Hematopoietic multipotent progenitor cell treated with erythropoietin and hydrocortisone succinate and interleukin-3 and kit ligand, for 6 days (in vitro differentiated cells): ENCODE measurements at places on chromosomes 1 and 21.

DNA sequence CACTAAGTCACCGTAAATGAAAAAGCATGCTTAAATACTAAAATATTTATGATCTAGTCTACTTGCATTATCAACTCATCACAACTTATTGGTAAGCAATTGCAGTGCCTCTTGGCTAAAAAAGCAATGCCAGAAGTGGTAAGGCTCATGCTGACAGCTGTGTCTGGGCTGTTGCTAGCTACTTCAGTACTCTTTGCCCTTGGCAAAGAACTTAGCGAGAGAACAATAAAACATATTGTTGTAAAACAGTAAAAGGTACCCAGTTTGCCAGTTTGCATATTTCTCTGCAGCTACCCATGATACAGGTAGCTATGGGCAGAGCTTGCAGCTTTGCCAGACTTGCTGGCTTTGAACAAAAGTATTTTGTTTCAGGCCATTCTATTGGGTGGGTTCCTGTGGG lies 73.1 kb downstream of the ATP6V1G3 start:
- no peak for DNase-seq

DNA sequence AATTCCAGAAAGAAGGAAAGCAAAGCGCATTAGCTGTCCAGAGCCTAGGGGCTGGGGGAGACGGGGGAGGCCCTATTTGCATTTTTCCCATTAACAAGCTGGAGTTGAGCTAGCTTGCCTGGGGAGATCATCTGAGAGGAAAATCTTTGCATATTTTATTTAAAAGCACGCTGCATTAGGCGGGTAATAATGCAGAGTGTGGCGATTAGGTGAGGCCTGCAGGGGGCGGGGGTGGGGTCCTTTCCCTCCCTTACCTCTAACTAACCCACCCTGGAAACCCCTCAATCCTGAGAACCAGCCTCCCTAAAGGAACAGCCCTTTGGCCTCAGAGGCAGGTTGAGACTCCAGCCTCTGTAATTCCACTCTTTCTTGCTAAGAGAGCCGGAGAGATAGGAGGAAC lies 16.2 kb downstream of the C1orf216 start:
- no peak for DNase-seq

DNA sequence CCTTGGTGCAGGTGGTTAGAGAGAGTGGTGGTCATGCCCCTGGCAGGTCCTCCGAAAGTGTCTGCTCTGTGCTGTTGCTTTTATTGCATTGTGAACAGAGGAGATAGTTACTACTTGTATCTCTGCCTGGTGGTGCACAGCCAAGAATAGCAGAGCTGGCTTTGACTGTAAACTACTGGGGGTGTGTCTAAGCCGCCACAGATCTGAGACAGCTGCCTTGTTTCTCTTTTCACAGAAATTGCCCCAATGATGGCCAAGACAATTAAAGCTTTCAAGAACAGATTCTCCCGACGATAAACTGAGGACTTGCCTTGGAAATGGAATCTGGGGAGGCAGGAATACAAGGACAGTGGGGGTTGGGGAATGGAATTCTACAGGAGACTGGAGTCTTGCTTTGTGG lies 16.0 kb downstream of the ELOA start:
- no peak for DNase-seq

DNA sequence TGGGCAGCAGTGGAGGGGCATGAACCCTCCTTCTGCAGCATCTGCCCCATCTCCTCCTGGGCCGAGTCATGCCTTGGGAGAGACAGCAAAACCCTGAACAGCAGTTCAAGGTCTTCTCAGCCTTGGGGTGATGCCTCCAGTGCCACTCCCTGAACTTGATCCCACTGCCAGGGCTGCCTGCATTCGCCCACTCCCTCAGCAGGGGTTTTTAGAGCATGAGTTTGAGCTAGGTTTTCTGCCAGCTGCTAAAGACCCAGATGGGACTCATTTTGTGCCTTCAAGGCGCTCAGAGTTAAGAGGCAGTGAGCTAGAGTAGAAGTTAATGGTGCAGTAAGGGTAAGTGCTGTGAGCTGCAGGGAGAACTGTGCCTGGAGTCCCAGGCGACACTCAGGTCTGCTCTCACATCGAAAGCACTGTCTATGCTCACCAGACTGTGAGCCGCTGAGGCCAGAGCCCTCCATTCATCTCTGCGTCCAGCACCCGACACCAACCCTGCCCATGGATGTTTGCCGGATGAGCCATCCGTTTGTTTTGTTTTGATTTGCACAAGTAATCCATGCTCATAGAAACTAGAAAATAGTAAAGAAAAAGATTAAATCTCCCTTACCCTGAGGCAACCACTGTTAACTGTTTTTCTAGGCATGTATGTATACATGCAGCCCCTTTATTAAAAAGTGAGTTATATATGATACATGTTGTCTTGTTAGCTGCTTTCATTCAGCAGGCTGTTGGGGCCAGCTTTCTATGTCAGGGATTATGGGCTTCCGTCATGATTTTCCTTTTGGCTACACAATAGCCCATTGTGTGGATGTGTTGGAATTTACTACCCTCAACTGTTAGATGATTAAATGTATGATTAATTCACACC lies 67.8 kb downstream of the VPS26C start:
- no peak for DNase-seq

DNA sequence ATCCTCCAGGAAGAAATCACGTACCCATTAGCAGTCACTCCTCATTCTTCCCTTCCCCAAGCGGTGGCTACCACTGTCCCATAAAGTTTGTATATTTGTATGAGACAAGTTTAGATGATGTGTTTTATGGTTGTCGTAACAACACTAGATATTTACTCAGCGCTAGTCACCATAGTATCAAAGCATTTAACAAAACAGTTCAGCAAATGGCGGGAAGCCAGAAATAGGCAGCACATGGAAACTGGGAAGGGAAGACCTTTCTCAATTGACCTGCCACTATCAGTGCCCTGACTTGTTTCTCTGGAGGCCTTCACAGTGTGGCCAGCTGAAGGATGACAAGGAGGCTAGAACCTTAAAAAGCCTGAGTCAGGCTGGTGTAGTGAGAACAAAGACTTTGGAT lies 31.1 kb downstream of the CNST start:
- DNase-seq: no peak

- no peak for DNase-seq
These were observed 279.5 kb downstream of the DSCAM start for GRCh38 chr21:40567501-40567900.

DNA sequence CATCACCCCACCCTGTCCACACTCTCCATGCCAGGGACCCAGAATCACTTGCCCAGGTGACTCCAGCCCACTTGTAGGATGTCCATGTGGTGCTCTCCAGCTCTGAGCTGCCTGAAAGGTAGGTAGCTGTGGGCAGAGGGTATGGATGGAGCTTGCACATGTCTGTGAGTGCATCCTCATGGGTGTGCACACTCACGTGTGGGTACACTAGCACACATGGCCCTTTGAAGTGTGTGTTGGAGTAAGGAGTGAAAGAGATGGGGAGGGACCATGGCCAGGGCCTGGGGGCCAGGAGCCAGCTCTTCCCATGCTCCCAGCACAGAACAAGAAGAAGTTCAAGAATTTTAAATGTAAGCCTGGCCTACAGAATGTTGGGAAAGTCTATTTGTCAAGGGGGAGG lies 50.2 kb downstream of the CCDC185 start:
- no peak for DNase-seq

- DNase-seq: no peak
These were observed 15.5 kb upstream of the SYNC start for GRCh38 chr1:32718036-32718435.

- DNase-seq: no peak
These were observed 198.1 kb upstream of the USP24 start for GRCh38 chr1:55413286-55413685.

- no peak for DNase-seq
These were observed 52.1 kb upstream of the LAPTM5 start for GRCh38 chr1:30809514-30810263.

DNA sequence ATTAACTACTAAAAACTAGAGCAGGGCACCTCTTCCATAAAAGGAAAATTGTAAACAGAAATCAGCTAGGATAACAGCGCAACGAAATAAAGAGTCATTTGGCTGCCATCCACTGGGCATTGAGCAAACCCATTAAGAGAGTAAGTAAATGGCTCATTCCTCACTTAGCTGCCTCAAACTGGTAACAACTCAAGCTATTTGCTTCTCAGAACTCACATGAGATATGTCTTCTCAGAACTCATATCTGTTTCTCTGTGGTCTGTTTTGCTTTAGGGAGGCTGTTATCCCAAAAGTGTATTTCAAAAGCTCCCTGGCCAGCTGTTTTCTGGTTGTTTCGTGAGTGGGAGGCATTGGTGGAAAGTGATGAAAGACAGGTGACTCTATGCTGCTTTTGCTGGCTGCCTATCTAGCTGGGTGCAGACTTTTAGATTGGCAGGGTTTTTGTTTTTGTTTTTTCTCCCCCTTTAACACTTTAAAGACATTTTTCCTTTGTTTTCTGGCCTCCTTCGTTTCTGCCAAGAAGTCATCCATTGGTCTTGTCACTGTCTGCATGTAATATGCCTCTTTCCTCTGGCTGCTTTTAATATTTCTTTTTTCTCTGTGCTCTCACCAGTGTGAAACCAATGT lies 269.2 kb upstream of the RGS18 start:
- DNase-seq: peak; percentile 69

DNA sequence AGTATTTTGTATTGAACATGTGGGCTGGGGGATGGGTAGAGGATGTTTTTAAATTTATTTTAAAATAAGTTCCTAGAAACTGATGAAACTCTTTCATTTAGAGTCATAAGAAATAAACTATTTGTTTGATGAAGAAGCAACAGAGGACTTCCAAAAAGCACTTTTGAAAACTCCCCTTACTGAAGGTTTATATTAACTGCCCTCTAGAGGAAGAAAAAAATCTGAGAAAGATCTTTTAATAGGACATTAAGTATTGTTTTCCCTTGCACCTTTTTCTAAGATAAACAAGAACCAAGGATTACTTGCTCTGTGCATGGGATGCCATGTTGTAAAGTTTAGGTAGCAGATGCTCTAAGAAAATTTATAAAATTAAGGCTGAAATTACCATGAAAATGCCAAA lies 14.1 kb downstream of the DISP1 start:
- peak; percentile 21 for DNase-seq

GRCh38 chr21:34745557-34746255 lies 76.9 kb downstream of the CLIC6 start:
- DNase-seq: peak; percentile 88

- DNase-seq: no peak
These were observed 38.7 kb upstream of the LRRC8C start for GRCh38 chr1:89594096-89594740.
